ENCODE measurements at places on chromosomes 5 and 9.
A peak's percentile ranks its signal among the peaks of the same experiment; 100 is the strongest.

DNA sequence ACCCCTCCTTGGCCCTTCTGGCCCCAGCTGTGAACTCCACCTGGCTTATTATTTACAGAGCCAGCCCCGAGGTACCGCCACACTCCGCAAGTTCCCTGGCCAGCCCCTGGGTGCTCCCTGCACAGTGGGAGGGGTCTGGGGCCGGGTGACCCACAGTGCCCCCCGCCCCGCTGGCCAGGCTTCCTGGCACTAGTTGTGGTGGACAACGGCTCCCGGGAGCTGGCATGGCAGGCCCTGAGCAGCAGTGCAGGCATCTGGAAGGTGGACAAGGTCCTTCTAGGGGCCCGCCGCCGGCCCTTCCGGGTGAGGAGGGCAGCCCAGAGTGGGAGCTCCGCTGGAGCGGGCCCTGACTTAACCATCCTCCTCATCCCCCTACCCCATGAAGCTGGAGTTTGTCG is 3.9 kb downstream of the MAMDC4 start:
- no peak for DNase-seq

- DNase-seq = no peak
Observed at GRCh38 chr9:21754741-21755140, 47.7 kb upstream of the MTAP start.

- DNase-seq = peak; percentile 51
Observed at GRCh38 chr5:42840269-42840668, 28.6 kb upstream of the SELENOP start.

GRCh38 chr5:72523960-72524582 is 16.9 kb upstream of the ZNF366 start:
- no peak for DNase-seq

GRCh38 chr5:172676914-172677475 is 35.9 kb downstream of the NEURL1B start:
- no peak for DNase-seq

All from ureter (tissue), 1 donor.